ENCODE measurements at places on chromosomes 11 and 22.

GRCh38 chr11:67539550-67539949, 16.3 kb upstream of the CABP2 start:
- no peak for DNase-seq

DNA sequence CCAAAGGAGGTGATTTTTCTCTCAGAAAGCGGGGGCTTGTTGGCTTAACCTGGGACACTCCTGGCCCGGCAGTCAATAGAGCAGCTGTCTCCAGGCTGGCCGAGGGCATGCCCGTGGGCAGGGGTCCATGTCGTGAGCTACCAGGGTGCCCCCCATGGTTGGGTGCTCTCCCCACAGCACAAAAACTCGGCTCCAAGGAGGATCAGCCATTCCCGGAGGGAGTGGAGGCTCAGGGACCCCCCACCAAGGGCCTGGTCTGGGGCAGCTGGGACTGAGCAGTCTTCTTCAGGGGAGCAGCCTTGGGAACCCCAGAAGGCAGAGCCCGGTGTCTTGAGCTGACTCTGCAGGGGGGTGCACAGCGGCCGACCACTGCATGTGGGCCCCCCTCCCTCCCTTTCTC, 20.8 kb upstream of the TH start:
- no peak for DNase-seq

GRCh38 chr11:125561924-125562323, 7.4 kb upstream of the EI24 start:
- DNase-seq, result no peak

- no peak for DNase-seq
Measured at GRCh38 chr11:65499713-65500386, 1.0 kb downstream of the MALAT1 start.

DNA sequence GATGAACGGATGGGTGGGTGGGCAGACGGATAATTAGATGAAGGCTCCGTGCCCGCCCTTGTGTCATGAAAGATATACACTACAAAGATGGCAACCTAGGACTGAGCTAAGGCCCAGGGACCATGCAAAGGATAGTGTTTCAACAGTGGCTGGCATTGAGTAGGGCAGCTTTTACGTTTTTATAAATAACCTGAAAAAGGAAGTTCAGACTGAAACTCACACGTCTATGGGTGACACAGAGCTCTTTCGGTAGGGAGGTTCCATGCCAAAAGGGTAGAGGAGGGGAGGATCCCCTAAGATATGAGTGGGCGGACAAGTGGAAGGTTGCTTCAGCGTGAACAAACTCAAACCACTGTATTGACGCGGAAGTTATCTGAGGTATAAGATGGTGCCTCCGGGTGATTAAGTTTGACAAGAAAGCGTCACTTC, 90.5 kb downstream of the UBASH3B start:
- DNase-seq, result no peak

DNA sequence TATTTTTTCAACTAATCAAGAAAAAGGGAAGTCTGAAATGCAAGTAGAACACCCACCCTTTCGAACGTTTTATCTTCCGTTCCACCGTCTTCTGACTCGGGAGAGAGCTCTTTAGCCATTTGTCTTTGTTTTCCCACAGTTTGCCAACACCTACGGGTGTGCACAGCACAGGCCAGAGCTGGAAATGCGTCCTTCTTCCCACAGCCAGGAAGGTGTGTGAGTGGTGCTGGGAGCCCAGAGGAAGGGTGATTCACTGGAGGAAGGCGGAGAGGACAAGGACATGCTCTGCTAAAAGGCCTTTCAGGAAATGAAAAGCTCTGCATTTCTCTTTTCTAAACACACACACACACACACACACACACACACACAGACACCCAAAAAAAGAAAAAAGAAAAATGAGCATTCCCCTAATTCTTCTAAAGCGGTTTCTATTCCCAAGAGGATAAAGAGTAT, 18.5 kb downstream of the ENDOD1 start:
- DNase-seq, result peak; percentile 33

DNA sequence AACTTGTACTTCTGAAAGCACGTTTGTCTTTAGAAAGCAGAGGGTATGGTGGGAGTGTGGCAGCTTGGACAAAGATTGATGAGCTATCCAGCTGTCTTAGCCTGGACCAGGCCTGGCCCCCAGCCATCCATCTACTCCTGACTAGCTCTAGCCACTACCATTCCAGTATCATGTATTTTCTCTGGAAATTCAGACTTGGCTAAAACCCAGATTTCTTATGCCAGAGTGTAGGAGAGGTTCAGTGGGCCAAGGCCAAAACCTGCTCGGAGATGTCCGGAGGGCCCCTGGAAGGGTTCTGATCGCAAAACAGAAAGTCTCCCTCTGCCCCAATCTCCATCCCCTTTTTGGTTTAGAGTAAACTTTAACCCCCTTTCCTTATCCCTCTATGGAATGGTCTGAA, 24.8 kb upstream of the MTCH2 start:
- no peak for DNase-seq

GRCh38 chr11:121452609-121453150, at the start of gene SORL1-AS1:
Gene SORL1-AS1 (minus strand): TSS chr11:121452967.
- no peak for DNase-seq

- peak; percentile 2 for DNase-seq
Measured at GRCh38 chr11:23205156-23205871, 345.0 kb upstream of the CCDC179 start.

GRCh38 chr11:36588099-36588498, 6.2 kb upstream of the IFTAP start:
- DNase-seq, result no peak

DNA sequence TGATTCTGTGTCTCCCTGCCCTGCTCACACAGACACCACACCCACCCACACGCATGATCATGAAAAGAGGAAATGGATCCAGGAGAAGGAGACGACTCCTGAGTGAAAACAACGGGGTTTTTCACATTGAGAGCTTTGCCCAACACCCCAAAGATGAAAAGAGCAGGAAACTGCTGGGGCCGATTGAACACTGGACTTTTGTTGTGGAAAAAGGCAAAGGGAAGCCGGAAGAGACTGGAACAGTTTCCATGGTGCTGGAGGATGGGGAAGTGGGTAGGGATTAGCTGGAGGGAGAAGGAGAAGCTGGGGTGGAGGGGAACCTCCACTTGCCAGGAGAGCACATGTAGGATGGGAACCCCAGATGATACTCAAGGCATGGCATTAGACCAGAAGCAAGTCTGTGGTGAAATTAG, 5.2 kb upstream of the SLC43A3 start:
- no peak for DNase-seq

GRCh38 chr11:116312570-116313391, 460.0 kb downstream of the BUD13 start:
- DNase-seq, result no peak

- DNase-seq, result no peak
Measured at GRCh38 chr11:102604875-102605274, 20.3 kb downstream of the MMP20 start.

DNA sequence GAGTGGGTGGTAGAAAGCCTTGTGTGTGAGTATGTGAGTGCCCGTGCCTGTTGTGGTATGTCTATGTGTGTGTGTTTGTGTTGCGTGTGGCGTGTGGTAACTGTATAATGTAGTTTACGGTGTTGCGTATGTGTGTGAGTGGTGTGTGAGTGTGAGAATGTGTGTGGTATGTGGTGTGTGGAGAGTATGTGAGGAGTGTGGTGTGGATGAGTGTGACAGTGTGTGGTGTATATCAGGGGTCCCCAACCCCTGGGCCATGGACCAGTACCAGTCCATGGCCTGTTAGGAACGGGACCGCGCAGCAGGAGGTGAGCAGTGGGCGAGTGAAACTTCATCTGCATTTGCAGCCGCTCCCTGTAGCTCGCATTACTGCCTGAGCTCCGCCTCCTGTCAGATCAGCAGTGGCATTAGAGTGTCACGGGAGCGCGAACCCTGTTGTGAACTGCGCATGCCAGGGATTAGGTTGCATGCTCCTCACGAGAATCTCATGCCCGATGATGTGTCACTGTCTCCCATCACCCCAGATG, 5.7 kb downstream of the UPK3A start:
- DNase-seq, result no peak

DNA sequence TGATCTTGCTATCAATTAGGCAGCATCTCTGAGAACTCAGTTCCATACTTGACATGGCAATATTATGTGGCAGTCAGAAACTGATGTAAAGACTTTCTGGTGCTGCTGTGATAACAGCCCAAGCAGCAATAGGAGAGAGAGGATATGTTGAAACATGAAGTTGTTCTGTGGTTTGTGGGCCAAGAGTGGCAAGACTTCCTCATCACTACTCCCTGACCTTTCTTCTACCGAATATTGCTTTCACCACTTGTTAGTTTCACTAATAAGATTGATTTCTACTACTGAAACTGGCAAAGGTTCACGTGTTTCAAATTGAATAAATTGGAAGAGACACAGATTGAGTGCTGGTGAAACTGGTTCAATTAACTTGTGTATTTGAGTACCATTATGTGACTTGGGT, 852.6 kb upstream of the RAG2 start:
- DNase-seq, result no peak

- no peak for DNase-seq
Measured at GRCh38 chr22:45336971-45337431, 27.3 kb downstream of the FAM118A start.

DNA sequence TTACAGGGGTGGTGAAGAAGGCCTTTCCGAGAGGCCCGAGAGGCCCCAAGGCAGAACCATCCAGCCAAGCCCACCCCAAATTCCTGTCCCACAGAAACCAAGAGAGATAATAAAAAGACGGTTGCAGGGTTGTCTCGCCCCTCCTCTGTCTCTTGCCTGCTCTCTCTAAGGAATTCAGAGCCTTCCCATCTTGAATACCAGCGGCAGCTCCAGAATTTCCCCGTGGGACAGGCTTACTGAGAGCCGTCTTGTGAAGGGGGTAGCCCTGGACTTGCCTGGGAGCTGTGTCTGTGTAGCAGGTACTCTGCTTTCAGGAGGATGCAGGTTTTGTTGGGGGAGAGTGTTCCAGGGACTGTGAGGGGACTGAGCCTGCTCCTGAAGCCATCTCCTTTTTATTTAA, 9.6 kb upstream of the EIF3D start:
- DNase-seq, result no peak

Measured in smooth muscle cell of the brain vasculature (primary cell).